ENCODE measurements at places on chromosomes 2 and 18. TPM values are rescaled to one million over a fixed set of nuclear protein-coding genes. Genes with fewer than 3 reads are reported as not detected.

LGALSL gene
- 6.6 TPM for total RNA-seq

ZDBF2 gene
- total RNA-seq = 7.0 TPM

MBP gene
- total RNA-seq = 34.9 TPM

ACADL gene
- 0.76 TPM for total RNA-seq

HRH4 gene
- 0.19 TPM for total RNA-seq

STK16 gene
- total RNA-seq = 17.1 TPM

ANO7 gene
- 0.81 TPM for total RNA-seq

MAP3K19 gene
- not detected for total RNA-seq

C2orf81 gene
- 1.1 TPM for total RNA-seq

ING5 gene
- total RNA-seq = 16.5 TPM

RGPD3 gene
- total RNA-seq = 0.16 TPM

ARHGEF4 gene
- total RNA-seq = 4.1 TPM

RUFY4 gene
- not detected for total RNA-seq
